ENCODE measurements at places on chromosomes 16 and 17. TPM values are rescaled to one million over a fixed set of nuclear protein-coding genes. Genes with fewer than 3 reads are reported as not detected.

CCL5 gene
- polyA plus RNA-seq = 4.2 TPM

GRCh38 chr17:69336580-69336979 lies 9.6 kb upstream of the ABCA5 start:
- no peak for DNase-seq

- DNase-seq = no peak
Measured at GRCh38 chr16:59410451-59410850, 676.3 kb upstream of the GOT2 start.

DNA sequence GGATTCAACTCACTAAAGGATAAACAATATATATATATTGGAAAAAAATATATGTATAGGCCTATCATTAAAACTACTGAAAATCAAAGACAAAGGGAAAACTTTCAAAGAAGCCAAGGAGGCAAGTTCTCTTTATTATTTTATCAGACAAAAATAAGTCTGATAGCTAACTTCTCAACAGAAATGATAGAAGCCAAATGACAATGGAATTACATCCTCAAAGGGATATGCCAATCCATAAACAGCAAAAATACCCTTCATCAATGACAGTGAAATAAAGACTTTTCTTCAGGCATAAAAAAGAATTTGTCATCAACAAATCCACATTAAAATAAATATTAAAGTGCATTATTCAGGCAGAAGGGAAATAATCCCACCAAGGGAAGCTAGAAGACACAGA lies 393.4 kb downstream of the ZFHX3 start:
- no peak for DNase-seq

DNA sequence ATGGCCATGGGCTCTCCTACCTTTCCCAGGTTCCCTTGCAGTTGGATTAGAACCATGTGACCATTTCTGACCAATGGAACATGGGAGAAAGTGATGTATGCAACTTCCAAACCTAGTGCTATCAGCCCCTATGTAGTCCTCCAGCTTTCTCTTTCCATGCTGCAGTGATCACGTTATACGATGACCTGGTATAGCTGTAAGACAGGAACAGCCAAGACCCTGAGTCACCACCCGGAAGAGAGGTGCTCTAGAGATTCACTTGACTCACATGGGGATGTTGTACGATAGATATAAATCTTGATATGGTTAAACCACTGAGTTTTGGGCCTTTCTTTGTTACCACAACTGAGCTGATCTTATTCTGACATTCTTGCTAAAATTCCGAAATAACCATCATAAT lies 65.1 kb downstream of the NOG start:
- no peak for DNase-seq

DNA sequence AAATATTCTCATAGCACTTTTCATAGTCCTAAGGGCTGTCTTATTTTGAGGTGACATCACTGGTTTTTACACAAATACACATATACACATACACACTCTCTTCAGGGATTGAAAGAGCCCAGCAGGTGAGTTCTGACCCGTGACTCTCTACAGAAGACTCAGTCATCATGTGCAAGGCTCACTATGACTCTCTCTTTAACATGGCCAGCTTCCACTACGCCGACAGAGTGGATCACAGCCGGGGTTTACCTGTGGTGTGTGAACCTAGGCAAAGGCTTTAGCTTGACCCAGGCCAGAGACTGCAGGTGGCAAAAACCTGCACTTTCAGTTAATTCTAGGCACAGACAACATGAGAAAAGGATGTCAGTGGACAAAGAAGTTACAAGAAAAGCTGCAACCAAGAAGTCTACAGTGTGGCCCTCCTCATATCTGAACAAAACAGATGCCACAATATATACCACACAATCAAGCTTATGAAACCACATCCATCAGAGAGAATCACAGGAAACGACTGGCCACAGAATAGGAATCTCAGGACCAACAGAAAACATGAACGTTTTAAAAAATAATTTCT lies 56.5 kb downstream of the CYTH1 start:
- no peak for DNase-seq

DNA sequence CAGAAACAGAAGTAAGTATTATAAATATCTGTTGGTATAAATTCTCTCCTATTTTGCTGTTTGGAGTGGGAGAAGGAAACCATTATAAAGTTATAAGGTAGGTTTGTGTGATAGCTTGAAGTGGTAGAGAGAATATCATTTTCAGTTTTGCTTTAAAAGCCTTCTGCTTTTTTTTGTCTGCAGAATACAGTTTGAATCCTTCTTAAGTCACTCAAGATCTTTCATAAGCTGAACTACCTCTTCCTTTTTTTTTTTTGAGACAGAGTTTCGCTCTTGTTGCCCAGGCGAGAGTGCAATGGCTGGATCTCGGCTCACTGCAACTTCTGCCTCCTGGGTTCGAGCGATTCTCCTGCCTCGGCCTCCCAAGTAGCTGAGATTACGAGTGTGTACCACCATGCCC lies 9.0 kb downstream of the ATAD5 start:
- DNase-seq = no peak

Data from kidney (tissue), 22 donors.